GF-D8 (cell line): ENCODE measurements at places on chromosomes 6 and 20.

DNA sequence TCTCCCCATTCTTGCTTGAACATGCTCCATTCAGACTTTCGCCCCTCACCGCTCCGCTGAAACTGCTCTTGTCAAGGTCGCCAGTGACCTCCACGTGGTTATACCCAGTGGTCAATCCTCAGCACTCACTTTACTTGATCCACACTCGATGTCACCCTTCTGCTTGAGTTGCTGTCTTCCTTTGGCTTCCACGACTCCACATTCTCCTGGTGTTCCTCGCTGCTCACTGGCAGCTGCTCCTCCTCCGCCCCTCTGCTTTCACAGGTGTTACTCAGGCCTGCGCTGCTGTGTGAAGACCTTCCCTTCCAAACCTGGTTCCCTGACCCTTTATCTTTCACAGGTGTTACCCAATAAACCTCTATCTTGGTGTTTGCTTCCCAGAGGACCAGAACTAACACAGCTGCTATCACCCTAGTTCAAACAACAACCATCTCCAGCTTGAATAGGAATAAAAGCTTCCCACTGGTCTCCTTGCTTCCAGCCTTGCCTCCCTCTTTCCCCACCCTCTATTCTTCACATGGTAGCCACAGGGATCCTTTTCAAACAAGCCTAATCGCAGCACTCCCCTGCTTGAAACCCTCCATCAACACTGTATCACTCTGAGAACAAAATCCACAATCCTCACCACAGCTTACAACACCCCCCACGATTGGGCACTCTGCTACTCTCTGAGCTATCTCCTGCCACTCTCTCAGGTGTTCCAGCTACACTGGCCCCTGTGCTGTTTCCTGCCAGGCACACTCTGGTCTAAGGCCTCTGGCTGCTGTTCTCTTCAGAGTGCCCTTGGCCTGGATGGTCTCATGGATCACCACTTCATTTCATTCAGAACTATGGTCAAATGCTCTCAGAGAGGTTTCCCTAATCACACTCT lies 10.7 kb downstream of the PPIL1 start:
- DNase-seq, result no peak

- DNase-seq, result no peak
Measured at GRCh38 chr20:63475209-63475608, 2.8 kb upstream of the KCNQ2 start.

DNA sequence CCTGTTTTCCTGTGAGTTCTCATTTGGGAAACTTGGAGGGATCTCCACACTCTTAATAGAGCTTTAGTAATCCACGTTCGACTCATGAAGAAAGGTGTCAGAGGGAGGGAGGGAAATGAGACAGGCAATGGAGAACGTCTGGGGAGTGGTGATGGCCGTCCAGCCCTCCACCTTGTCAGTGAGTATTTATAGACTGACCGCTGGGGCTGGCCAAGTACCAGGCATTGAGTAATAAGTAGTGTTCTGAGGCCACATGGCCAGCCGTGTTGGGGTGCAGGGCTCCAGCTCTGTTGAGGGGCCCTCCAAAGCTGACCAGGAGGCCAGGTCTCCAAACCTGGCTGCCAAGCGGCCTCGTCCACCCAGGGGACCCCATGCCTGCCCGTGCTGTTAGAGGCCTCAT lies 11.3 kb upstream of the DSN1 start:
- no peak for DNase-seq

DNA sequence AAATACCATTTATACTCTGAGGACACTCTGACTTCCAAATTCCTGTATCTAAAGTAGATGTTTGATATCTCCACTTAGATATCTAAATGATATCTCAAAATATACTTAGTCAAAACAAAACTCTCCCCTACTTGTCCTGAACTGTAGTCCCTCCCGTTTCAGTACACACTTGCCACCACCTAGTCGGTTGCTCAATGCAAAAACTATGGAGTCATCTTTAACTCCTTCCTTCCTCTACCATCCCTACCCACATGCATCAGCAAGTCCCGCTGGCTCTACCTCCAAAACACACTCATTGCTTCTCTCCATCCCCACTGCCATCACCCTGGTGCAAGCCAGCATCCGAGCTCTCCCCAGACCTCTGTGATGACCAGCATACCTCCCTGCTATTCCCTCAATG lies 13.2 kb downstream of the STX7 start:
- DNase-seq, result peak; percentile 38

GRCh38 chr6:44133003-44133931 lies 5.9 kb downstream of the TMEM63B start:
- DNase-seq, result no peak

DNA sequence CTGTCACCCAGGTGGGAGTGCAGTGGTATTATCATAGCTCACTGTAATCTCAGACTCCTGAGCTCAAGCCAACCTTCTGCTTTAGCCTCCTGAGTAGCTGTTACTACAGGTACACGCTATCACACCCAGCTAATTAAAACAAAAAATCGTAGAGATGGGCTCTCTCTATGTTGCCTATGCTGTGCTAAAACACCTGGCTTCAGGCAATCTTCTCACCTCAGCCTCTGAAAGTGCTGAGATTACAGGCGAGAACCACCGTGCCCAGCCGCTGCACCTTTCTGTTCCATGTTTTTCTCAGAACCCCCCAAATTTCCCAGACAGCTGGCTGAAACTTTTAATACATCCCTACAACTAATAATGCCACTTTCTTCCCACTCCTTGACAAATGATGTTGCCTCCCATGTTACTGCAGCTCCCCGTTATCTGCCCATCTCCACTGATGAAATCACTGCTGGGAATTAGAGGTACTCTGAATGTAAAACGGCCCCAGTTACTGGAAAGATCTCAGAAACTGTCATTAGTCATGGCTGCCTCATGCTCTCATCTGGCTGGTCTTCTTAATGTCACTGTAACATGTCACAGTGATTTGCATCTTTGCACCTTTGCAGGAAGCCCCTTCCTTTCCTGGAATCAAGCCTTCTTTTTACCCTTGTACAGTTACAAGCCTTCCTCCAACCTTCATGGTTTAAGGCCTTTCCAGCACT lies 697.5 kb downstream of the PRKN start:
- DNase-seq, result no peak

DNA sequence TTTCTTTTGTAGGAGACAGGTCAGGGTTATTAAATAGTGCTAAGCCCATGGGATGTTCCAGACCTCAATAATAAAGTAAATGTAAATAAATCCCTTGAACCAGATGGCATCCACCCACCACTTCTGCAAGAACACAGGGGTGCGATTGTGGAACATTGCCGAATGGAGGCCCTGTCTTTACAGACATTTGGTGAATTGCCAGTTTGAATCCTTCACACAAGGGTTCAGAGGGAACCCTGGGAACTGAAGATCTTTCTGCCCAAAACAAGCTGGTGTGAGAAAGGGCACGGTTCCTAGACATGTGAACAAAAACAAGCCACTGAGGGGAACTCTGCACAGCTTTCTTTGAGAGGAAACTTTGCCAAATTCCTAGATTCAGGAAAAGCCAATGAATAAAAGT lies 30.2 kb upstream of the RNF8 start:
- DNase-seq, result no peak

GRCh38 chr6:20991910-20992309 lies 457.7 kb downstream of the CDKAL1 start:
- DNase-seq, result no peak

- no peak for DNase-seq
Measured at GRCh38 chr20:36647196-36648121, 1.5 kb upstream of the SLA2 start.

GRCh38 chr6:13724182-13724581 lies 12.5 kb upstream of the RANBP9 start:
- peak; percentile 4 for DNase-seq

DNA sequence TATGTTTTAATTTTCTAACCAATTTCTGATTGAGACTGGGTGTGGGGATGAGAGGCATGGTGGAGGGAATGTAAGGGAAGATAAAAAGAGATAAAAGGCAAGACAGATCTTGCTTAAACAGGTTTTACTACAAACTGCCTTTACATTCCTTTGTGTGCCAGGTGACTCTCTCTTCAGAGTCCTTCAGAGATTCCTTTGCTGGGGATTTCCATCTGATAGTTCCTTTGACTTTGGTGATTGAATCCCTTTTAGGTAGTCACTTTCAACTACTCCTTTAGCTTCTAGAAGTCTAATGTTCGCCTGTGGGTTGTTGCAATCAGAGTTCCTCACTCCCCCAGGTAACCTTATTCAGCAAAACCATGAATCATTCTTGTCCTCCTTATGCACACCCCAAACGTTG lies 283.3 kb upstream of the MANEA start:
- DNase-seq, result no peak

GRCh38 chr6:88013015-88013414 lies 34.6 kb upstream of the SPACA1 start:
- DNase-seq, result no peak

- no peak for DNase-seq
Measured at GRCh38 chr6:127561660-127562059, 15.3 kb upstream of the C6orf58 start.

DNA sequence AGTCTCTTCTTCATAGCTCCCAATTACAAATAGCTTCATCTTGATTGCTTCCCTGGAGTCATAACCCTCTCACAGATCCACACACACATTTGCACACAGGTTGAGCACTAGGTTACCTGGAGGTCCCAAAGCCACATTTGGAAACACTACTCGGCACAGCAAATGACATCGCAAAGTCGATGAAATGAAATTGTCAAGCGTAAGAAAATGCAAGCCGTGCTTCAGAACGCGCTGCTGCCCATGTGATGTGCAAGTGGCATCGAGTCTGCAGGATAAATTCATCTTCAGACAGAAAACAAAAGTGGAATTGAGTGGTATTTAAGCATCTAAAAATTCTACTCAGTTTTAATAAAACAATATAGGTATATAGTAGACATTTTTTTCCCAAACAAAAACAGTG lies 298.0 kb downstream of the TFAP2C start:
- DNase-seq, result no peak

- DNase-seq, result no peak
Measured at GRCh38 chr6:18171871-18172270, 16.6 kb downstream of the KDM1B start.

GRCh38 chr6:8642131-8642530 lies 206.8 kb upstream of the SLC35B3 start:
- no peak for DNase-seq

DNA sequence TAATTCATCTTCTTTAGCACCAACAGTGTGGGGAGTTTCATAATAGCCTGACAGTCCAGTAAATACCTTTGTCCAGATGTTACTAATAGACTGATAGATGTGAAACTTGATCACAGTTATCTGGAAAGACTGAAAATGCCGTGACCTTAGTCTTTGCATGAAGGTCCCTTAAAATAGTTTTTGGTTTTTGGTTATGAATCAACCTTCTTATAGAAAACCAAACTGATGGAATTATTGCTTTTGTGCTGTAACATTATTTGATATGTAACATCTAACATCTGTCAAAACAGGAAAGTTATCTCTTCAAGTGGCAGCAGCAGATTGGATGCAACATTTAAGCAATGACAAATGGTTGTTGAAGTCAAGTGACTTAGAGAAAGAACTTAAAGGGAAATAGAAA lies 190.4 kb downstream of the DOK5 start:
- no peak for DNase-seq

DNA sequence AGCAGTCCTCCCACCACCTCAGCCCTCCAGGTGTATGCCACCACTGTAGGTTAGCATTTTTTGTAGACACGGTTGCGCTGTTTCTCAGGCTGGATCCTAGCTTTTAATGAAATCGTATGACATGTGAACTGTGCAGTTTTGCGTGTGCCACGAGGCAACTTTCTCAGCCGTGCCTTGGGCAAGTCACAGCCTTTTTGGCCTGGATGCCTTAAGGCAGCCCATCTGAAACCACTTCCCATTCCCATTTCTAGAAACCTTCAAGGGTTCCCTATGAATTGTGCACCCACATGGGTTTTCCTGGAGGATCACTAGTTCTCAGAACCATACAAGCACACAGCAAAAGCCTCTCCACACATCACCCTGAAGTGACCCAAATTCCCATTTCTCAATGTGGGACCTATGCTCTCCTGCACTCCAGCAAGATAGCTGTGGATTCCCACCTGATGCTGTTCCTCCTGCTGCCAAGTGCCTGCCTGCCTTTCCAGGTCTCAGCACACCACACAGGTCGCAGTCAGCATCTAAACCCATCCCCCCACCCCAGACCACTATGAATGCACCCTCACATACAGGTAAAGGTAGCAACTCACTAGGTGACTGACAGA lies 28.9 kb downstream of the SNX5 start:
- DNase-seq, result no peak

DNA sequence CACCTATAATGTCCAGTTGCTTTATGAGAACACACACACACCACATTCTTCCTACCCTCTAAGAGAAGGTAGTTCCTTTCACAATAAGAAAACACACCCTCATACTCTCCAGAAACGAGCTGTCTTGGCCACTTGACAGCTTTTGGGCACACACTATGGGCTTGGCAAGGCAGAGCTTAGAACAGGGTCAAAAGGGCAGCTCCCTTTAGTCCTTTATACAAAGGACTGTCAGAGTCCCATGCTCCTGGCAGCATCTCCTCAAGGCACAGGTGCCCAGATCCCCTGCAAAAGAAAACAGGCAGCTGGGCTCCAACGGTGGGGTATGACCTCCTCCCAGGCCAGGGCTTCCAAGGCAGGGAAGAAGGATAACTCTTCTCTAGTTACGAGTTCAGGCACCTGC lies 4.9 kb upstream of the LYRM2 start:
- no peak for DNase-seq
